Fibroblast of villous mesenchyme (primary cell): ENCODE measurements at places on chromosomes 2 and 18.

- DNase-seq, result no peak
These were observed 129.5 kb downstream of the NDUFA10 start for GRCh38 chr2:239895669-239896068.

DNA sequence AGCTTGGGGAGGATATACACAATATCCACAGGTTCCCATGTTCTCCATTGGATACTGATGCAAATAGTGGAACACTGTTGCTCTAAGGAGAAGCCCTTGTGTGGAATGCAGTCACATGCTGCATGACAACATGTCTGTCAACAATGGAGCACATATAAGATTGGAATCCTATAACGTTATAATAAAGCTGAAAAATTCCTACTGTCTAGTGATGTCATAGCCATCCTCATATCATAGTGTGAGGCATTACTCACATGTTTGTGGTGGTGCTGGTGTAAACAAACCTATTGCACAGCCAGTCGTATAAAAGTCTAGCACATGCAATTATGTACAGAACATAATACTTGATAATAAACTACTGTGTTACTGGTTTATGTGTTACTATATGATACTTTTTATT is 394.7 kb downstream of the FBXO15 start:
- DNase-seq, result peak; percentile 61

GRCh38 chr2:46847185-46847710 is 68.4 kb downstream of the MCFD2 start:
- peak; percentile 96 for DNase-seq

GRCh38 chr2:32741575-32741974 is 113.7 kb downstream of the TTC27 start:
- no peak for DNase-seq

DNA sequence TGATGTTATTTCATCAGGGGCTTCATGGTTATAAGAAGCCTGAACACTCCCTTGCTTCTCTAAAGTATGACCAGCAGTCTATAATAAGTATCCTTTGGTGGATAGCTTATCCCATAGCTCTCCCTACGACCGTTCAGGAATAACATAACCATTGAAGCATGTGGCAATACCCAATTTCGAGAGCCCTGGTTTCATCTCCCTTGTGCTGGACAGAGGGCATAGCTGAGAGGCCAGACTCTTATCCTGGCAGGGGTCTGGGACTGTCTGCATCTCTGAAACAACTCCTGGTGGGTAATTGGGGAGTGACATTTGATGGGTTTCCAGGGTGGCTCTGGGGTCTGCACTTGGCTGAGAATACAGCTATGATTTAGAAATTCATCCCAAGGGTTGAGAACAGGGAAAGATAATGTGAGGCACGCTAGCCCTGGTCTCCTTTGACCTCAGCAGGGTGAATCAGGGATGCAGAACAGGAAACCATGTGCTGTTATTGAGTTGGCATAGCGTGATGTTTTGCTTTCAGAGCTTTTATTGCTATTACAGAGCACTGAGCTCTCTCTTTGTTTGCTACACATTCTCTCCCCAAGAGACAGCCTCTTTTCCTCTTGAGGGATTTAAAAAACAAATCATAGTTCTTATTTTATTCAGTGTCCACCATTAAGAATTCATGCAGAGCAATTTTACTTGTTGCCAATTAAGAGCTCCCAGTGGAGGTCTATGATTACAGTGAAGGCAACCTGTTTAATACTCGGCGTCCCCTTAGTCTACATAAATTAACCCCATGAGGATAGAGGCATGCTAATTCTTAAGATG is 274.5 kb downstream of the NCKAP5 start:
- DNase-seq, result peak; percentile 68

GRCh38 chr18:3867864-3868311 is 417.9 kb downstream of the TGIF1 start:
- DNase-seq, result peak; percentile 13

GRCh38 chr2:46699934-46700256 is 215.7 kb downstream of the MCFD2 start:
- no peak for DNase-seq

- peak; percentile 16 for DNase-seq
These were observed 38.3 kb downstream of the TMEM17 start for GRCh38 chr2:62467475-62468321.

GRCh38 chr2:241052677-241053360 is 49.3 kb downstream of the MTERF4 start:
- DNase-seq, result no peak

DNA sequence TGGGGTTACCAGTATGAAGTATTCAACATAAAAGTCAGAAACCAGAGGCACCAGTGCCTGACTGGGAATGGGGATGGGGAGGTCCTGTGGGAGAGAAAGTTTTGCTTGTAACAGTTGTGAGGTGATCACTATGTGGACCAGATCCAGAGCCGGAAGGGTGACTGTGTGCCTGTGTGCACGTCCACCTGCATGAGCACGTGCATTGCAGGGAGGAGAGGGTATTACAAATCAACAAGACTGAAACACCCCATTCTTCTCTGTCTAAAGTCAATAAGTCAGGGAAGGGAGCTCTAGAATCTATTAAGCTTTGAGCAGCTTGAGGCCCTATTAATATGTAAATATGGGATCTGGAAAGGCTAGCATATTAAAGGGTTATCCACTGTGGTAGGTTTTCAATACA is 241.0 kb upstream of the ACVR2A start:
- no peak for DNase-seq

GRCh38 chr18:60347526-60348045 is 25.0 kb downstream of the MC4R start:
- no peak for DNase-seq

DNA sequence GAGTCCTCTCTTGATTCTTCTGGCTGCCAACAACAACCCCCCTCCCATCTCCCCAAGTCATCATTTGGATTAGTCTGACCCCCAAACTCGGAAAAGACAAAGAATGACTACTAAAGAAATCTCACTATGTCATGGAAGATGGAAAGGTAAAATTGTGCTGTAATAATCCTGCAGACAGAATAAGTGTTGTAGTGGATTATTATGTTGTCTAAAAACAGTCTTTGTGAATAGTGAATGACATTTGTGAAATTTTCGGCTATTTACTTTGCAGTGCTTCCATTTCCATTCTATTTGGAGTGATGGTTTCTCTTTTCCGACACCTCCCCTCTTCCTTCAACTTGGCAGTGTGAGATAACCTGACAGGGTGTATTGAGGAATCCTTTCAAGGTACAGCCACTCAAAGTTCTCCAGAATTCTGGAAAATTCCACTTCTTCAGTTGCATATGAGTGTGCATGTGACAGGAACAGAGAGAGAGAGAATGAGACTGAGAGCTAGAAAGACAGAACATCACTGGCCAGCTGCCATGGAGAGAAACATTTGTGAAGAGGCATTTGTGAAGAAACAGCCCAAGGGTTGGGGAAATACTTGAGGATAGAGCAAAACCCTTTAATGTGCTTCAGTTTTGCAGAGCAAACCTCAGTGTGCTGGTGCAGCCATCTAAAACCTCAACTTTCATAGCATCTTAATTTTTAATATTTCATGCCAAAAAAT is 141.9 kb upstream of the DLX2 start:
- DNase-seq, result peak; percentile 47

DNA sequence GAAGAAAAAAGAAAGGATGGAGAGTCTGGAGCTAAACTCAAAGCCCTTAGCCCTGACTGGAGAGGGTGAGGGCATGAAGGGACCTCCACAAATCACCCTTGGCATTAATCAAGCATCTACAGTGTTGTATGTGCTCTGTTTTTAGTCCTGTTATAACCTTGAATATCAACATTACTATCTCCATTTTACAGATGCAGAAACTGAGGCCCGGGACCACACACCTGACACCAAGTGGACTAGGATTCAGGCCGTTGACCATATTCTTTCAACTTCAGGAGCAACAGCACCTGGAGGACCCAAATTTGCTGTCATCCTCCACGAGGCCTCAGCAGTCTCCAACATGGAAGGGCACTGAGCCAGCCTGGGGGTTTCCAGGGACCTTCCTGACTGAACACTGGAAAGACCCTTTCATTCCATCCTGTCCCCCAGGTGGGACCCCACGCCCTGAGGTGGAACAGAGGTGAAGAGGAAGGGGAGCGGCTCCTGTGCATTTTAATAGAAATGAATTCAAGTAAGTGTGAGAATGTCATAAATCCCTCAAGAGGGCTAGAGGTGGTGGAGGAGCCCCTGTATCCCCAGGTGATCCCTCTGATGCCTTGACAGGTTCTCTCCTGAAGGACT is 41.0 kb downstream of the SERTAD2 start:
- DNase-seq, result no peak

GRCh38 chr2:24261441-24261840 is 86.6 kb downstream of the FAM228A start:
- no peak for DNase-seq

- DNase-seq, result no peak
These were observed 23.0 kb downstream of the CD302 start for GRCh38 chr2:159775021-159775420.

DNA sequence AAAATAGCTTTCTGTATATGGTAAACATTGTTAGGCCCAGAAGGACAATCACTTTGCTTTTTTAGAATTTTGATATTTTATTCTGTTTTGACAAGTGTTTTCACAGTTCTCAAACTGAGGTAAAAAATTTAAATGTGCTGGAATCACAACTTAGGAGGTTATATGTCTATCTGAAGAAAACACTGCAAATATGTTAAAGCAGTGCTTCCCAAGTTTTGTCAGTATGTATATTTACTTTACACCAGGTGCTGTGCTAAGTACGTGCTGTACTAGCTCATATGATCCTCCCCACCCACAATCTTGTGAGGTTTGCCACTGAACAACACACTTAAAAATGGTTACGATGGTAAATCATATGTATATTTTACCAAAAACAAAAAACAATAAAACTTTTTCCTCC is 124.2 kb downstream of the CABYR start:
- no peak for DNase-seq

GRCh38 chr18:31596081-31596872 is 4.6 kb downstream of the TTR start:
- DNase-seq, result no peak

DNA sequence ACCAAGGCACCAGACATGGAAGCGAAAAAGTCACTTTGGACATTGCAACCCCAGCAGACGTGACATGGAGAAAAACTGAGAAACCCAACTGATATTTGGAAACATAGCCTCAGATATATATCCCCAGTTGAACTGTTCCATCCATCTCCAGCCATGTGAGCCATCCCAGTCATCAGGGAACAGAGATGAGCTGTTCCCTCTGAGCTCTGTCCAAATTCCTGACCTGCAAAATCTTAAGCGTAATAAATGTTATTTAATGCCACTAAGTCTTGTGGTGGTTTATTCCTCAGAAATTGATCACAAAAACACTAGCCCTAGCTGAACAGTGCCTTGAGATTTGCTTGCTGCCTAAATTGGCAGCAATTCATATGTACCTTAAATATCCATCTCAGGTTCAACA is 182.8 kb downstream of the NRP2 start:
- no peak for DNase-seq

- DNase-seq, result no peak
These were observed 52.2 kb downstream of the PLB1 start for GRCh38 chr2:28547906-28548600.

GRCh38 chr2:130826821-130827501 is 9.8 kb upstream of the ARHGEF4 start:
- DNase-seq, result no peak

DNA sequence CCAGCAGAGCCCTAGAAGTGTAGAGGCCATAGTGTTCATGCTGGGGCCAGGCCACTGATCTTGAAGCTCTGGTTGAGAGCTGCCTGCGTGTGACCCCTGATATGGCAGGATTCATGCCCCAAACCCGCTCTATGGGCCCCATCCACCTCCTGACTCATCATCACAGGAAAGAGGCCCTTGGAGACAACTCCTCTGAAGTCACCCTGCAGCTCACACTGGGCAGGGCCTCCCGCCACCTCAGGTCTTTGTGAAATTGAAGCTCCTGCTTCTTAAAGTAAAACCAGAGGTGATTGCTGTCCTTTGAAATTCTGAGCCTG is 12.0 kb upstream of the TUBB6 start:
- DNase-seq, result no peak

DNA sequence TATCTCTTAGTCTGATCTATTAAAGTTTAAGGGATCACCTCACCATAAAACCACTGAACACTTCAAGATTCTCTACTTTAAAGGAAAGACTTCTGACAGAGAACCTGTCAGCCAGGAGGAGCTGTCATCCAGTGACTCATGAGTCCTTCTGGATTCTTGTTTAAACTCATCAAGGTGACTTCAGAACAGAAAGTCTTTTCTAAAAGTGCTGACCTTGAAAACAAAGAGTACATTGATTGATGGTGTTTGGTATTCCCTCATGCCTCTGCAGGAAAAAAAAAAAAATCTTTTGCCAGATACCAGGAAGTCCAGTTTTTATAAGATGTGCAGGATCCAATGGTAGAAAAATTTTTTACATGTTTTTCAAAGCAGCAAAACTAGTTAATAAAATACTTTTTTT is 12.3 kb downstream of the DSG2 start:
- DNase-seq, result no peak

DNA sequence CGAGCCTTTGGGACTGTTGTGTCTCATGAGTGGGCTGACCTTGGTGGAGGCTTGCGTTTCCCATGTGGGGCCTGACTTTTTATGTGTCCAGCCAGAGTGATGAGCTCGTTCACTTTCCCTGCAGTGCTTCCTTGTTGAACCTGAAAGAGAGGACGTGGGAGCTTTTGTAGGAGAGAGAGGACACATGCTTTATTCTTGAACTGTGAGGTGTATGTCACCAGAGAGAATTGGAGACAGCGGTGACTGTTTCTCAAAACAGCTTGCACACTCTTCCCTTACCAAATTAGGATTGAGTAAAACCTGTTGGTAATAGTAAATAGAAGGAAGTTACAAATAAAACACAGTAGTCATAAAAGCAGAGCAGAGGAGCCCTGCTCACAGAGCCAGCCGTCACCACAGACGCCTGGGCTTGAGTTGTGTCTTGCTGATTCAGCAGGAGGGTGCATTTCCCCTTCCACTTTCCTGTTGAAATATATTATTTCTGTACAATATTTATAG is 60.7 kb downstream of the INPP4A start:
- DNase-seq, result peak; percentile 72

GRCh38 chr18:75109819-75110218 is 99.1 kb downstream of the PTGR3 start:
- DNase-seq, result no peak

GRCh38 chr18:46283268-46283667 is 179.1 kb downstream of the HAUS1 start:
- DNase-seq, result no peak

DNA sequence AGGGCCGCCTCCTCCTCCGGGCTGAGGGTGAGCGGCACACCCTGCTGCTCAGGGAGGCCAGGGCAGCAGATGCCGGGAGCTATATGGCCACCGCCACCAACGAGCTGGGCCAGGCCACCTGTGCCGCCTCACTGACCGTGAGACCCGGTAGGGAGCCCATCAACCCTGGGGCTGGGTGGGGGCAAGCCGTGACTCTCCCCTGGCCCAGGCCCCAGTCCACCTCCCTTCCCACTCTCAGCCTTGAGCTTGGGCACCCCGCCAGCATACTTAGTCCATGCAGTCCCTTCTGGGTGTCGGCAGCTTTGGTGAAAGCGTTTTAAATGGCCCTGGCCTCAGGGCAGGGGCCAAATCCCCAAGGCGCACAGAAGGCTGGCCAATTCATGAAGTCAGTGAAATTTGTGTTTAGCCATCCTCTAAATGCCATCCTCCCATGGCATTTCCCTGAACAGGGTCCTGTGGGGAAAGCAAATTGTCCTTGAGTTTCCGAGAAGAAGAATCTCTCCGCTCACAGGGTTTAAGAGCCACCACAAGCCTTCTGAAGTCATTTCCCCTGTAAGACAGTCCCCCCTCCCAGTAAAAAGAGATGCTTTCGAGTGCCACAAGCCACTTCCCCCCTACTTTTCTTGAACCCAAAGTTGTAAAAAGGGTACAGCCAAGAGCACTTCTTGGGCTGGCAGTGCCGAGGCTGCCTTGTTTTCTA is 17.2 kb downstream of the SPEG start:
- DNase-seq, result no peak
